ENCODE measurements at places on chromosomes 6 and 20.

GRCh38 chr6:28941684-28942448 is 18.1 kb upstream of the TRIM27 start:
- DNase-seq, result no peak

GRCh38 chr6:158488065-158488464 is 71.8 kb upstream of the TMEM181 start:
- peak; percentile 93 for DNase-seq

DNA sequence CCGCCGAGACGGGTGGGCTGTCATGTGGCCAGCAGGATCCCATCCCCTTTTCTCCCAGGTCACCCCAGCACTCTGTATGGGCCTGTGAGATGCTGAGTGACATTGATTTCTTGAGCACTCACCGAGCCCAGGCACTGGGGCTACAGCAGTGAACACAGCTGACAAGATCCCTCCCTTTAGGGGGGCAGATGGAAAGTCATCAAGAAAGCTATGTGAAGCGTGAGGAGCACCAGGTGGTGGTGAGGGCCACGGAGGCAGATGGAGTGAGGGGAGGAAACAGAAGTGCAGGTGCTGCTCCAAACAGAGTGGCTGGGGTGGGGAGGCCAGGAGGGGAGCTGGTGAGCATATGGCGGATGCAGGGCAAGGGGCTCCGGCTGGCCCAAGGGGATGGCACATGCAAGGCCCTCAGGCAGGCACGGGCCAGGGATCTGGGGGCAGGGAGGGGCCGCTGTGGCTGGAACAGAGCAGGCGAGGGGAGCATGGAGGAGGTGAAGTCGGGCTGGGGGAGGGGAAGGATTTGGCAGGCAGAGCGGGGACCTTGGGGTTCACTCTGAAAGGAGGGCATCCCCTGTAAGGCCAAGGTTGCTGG is 184.0 kb downstream of the BMP7 start:
- DNase-seq, result no peak

- no peak for DNase-seq
These were observed 10.5 kb upstream of the PCMTD2 start for GRCh38 chr20:64244870-64245603.

DNA sequence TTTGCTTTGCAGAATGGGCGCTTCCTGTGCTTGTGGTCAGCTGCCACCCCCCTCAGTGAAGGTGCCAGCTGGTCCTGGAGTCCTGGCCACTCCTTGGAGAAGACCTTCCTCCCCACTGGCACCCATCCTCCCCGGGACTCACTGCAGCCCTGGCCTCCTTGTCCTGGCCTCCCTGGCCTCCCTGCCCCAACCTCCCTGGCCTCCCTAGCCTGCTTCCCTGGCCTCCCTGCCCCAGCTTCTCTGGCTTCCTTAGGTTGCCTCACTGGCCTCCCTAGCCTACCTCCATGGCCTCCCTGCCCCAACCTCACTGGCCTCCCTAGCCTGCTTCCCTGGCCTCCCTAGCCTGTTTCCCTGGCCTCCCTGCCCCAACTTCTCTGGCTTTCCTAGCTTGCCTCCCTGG is 297.8 kb downstream of the CDH4 start:
- no peak for DNase-seq

- DNase-seq, result no peak
These were observed 42.1 kb downstream of the IYD start for GRCh38 chr6:150410906-150411305.

DNA sequence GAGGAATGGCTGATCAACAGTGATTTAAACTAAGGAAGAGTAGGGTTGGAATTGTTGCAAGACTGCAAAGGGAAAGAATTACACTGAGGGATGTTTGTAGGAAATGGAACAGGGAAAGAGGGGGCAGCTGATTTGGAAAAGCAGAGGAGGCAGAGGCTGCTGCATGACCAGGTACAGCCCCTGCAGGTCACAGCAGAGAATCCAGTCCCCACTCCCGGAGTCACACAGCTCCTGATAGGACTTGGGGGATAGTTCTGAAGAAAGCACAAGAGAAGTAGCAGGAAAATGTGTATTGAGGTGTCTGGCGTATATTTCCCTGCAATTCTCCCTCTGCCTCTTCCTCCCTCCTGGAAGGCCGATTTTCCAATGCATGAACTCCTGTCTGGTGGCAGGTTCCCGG is 92.5 kb upstream of the PDE10A start:
- DNase-seq, result no peak

DNA sequence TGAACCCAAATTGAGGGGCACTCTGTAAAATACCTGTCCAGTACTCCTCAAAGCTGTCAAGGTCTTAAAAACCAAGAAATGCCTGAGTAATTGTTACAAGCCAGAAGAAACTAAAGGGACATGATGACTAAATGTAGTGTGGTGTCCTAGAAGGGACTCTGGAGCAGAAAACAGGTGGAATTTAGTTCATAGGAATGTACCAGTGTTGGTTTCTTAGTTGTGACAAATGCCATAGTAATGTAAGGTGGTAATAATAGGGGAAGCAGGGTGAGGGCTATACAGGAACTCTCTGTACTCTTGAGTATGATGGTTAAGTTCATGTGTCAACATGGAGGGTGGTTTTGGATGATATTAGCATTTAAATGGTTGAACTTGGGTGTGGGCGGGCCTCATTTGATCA is 92.3 kb downstream of the CNBD2 start:
- DNase-seq, result no peak

Measured in stromal cell of bone marrow (primary cell).